ENCODE measurements at places on chromosomes 13 and 19.

DNA sequence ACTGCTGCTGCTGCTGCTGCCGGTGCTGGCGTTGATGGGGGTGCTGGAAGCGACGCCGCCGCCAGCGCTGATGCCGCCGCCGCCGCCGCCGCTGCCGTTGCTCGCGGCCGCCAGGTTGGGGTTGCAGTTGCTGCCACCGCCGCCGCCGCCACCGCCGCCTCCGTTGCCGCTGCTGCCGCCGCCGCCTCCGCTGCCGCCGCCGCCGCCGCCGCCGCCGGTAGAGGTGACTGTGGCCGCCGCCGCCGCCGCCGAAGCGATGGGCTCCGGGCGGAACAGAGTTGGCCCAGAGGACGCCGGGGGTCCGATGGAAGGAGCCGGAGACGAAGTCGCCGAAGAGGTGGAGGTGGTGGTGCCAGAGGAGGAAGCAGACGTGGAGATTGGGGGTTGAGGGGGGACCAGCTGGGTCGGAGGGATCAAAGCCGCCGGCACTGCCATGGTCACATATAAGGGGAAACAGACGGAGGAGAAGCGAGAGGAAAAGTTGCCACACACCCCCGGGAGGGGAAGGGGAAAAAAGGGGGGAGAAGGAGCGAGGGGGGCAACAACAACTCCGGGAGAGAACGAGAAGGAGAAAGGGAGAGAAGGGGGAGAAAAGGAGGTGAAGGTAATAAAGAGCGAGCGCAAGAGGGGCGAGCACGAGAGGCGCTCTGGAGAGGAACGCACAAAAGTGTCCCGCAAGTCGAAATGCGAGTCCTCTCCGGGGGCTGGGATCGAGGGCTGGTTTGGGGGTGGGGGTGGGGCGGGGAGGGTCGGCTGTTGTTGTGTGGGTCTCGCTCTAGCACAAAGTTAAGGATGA, 471 bp downstream of the DACH1 start:
- peak; percentile 88 for DNase-seq

DNA sequence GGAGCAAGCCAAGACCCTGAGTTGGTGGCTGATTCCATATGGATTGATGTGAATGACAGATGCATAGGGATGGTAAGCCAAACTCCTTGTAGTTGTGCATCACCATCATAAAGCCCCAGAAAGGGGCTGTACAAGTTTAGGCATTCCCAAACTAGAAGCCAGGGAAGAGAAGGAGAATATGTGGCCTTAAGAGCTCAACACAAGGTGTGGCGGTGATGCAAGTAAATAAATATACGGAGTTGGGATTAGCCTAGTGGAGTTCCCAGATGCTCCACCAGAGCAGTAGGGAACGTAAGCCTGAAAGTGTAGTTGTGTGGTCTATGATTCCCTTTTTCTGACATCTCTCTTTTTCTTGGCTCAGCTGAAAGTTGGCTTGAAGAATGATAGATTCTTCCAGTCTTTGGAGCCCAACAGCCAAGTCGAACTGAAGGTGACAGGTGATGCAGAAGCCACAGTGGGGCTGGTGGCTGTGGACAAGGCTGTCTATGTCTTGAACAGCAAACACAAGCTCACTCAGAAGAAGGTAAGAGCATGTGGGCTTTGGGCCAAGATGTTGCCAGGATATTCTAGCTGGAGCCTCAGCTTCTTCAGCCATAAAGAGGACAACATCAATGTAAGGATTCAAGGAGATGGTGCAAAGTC, 30.1 kb downstream of the RDH8 start:
- DNase-seq = no peak

DNA sequence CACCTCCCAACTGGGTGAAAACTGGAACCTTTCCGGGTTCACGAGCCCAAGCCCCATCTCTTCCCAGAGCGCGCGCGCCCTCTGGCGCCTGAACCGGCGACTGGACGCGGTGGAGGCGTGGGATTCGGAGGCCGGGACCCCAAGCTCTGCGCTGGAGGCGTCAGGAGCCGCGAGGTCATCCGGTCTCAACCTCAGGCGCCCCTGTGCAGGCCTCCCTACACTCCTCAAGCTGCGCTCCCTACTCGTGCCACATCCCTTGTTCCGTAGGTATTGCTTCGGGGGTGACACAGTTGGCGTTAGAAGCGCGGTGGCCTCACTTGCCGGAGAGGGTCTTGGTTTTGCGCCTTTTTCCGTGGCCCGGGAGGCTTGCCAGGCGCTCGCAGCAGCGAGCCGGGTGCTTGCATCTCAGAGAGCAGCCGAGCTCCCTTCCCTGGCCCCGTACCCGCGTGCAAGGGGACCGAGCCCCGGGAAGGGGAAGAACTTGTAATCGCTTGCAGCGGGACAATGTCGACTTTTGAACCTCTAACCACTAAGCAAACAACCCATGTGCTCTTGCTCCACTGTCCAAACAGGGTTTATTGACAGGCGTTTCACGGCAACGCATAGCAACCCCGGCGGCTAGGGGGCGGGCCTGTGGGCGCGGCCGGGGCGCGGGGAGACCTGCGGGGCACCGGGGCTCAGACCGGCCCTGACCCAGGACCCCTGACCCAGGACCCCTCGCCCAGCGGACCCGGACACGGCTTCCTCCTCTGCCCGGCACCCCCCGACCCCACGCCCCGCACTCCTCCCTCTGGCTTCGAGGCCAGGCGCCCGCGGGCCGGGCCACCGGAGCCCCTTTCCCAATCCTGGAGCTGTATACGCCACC, 8.5 kb downstream of the CDX2 start:
- DNase-seq = peak; percentile 76

GRCh38 chr13:29577136-29578051, 18.1 kb downstream of the SLC7A1 start:
- no peak for DNase-seq

DNA sequence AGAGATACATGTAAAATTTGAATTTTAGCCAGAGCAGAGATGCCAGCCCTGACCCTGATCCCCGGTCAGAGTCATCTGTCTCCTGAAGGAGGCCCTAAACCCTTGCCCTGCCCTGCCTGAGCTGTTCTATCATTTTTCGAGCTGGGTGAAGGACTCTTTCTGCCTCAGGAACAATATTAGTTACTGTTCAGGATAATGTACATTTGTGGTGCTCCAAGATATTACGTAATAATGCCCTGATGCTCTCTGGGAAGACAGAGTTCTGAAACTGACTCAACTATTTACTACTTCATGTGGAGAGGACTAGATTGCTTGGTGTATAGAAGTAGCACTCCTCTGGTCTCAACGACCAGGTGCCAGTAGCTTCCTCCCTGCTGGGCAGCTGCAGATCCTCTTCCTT, 37.9 kb upstream of the UBL3 start:
- DNase-seq = no peak

DNA sequence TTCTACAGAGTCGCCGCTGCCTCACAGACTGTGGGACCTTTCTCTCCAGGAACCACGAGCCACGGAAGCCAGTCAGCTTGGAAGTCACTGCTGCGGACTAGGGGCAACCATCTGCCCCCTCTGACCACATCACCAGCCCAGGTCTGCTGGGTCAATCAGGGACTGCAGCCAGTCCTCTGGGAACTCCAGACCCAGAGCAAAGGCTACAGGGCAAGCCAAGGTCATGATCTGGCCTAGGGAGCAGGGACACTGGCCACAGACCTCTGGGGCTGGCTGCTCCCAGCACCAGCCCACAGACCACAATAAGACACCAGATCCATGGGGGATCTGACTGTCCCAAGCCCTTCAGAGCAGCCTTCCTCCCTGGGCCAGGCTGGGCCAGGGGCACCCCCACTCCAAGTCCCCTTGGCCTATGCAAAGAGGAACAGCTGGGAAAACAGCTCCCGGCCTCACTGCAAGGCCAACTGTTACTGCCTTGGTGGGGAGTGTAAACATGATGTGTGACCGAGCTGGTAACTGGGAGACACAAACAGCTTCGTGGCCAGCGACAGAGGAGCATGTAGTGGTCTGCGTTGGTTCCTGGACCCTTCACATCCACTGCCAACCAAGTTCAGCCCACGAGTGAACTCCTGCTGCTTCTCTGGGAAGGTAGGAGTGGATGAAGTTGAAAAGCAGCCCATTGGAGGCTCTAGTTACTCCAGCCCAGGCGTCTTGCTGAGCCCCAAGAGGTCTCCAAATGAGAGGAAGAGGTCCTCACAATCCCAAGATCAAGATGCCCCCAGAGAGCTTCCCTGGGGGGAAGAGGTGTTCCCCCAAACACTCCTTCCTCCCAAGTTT, 1.5 kb downstream of the AKT2 start:
- DNase-seq = peak; percentile 59

DNA sequence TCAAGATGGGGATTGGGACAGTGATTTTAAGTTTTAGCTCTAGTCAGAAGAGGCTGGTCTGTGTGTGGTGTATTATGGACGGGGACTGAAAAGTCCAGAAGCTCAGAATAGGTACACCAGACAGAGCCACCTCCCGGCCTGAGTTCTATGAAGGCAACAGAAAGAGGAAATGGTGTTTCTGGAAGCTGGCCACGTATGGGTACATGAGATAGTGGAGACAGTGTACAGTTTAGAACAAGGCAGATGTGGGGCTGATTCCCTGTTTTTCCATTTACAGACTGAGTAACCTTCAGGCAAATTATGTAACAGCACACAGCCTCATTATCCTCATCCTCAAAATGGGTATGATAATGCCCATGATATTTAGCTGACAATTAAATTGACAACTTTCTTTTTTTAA, 1.3 kb downstream of the ZNF175 start:
- DNase-seq = no peak

- peak; percentile 83 for DNase-seq
These were observed 3.3 kb downstream of the GPX4 start for GRCh38 chr19:1106841-1107660.

DNA sequence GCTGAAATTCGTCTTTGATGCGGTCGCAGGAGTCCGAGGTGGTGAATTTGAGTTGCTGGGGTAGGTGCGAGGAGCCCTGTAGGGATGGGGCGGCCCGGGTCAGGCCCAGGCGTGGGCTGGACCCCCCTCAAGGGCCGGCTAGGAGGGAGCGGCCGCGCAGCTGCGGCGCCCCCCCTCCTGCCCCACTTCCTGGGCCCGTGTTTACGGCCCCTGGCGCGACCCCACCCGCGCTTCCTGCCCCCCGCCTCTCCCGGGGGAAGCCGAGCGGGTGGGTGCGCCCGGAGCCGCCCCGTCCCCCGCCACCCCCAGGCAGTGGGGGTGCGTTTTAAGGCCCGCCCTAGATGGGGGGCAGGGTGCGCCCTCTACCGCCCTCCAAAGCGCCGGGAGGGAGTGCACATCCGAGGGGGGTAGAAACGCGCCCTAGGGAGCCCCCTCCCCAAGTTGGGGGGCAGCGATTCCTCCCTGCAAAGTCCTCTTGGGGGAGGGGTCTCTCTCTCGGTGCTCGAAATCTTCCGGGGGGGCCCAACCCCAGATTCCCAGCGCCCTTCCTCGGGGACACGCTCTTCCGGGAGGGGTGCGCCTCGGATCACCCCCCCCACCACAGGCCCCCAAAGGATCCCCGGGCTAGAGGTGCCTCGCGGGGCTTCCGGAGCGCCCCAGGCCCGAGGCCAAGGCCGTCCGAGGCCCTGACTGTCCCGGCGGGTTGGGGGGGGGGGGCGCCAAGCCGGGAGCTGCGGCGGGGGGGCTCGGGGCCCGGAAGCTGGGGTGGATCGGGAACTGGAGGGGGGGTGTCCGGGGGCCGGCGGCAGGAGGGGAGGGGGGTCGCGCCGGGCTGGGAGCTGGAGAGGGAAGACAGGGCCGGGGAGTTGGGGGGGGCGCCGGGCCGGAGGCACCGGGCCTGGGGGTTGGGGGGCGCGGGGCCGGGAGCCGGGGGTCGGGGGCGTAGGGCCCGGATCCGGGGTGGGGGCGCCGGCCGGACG, 823 bp downstream of the TLE5 start:
- peak; percentile 95 for DNase-seq

DNA sequence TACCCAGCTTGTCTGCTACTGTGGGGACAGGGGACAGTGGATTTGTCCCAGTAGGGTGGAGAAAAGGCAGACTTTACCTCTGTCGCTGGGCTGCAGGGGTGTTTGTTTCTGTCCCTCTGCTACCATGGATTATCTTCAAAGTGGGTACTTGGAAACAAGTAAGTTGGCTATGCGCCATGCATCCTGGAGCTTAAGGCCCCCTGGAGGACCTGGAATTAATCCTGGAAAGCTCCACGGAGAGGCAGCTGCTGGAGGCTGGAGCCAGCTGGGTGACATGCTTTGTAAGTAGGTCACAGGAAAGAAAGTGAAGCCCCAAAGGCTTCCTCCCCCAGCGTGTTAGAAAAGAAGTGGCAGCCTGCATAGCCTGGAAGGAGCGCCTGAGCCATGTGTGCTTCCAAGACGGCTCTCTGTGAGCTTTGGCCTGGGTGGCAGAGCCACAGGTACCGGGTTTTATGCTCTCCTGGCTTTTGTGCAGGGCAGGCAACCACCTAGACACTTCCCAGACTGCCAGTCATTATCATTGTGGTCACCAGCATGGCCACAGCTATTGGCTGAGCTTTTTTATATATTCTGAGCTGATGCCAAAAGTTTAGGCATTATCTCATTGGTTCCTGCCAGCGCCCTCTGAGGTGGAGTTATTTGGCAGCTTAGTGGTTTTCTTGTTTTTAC, 9.5 kb downstream of the B3GLCT start:
- DNase-seq = no peak

DNA sequence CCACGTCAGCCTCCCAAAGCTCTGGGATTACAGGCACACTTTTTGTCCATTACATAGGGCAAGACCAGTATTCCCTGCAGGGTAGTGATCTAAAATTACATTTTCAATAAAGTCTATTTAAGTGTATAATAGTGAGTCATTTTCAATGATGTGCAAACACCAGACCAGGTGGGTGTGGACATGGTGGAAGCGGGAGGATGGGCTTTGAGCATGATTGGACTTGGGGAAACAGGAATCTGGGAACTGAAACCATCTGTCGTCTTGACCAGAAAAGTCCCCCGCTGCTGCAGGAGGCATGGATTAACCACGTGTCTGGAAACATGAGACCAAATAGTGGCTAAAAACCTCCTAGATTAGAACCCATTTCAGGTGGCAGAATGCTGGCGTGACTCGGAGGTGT, 4.9 kb downstream of the FXYD3 start:
- DNase-seq = no peak

DNA sequence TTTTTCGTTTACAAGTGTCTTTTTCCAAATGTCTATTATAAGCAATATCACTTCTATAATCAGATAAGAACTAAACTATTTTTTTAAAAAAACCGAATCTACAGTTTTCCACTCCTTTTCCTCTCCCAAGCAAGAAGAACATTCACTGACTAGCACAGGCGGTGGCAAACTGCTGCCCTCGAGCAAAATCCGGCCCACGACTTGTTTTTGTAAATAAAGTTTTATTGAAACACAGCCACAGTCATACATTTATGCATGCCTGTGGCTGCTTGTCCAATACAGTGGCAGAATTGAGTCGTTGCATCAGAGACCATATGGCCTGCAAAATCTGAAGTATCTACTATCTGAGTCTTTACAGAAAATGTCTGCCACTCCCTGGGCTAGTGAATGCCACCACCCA, 27.4 kb downstream of the INSR start:
- no peak for DNase-seq

GRCh38 chr13:98581381-98581780, 4.5 kb upstream of the STK24 start:
- no peak for DNase-seq
